Fibroblast of lung (primary cell): ENCODE measurements at places on chromosomes 5 and 9. TPM values are rescaled to one million over a fixed set of nuclear protein-coding genes. Genes with fewer than 3 reads are reported as not detected.

- no peaks in the 10 kb centered on the region for H3K27me3 ChIP-seq
- no peak for DNase-seq
- H3K4me1 ChIP-seq: no peaks in the 10 kb centered on the region
- no peak overlapping the region for H3K27ac ChIP-seq
- no peak overlapping the region for H3K4me3 ChIP-seq
- no peaks in the 10 kb centered on the region for H3K36me3 ChIP-seq
Measured at GRCh38 chr5:122863240-122863639, 17.8 kb downstream of the SNX24 start.

DNA sequence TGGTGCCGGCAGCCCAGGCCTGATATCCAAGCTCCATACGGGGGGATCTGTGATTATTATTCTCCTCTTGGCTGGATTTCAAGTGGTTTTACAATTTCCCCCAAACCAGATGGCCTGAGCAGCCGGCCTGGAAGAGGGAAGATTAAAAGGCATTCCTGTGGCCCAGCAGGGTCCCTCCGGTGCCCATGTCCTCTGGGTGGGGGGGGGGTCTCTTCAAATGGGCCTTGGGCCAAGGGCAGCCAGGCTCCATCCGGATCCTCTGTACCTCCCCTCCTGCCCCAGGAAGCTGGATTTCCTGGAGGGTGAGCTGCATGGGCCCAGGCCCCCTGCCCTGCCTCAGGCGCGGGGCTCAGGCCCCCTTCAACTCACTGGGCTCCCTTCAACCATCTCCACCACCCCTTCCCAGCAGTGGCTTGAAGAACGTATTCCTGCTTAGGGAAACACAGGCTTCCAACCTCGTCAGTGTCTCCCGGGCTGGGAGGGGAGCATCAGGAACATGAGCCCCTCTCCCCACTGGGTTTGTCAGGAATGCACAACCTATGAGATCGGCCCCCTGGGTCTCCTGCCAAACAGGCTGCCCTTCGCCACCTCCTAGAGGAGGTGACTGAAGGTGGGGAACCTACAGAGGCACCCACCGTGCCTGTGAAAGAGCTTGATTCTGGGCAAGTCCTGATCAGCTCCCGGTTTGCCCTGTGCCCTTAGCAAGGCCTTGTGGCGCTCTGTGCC is 62.9 kb upstream of the ORM1 start:
- no peak for DNase-seq
- no peak overlapping the region for H3K4me3 ChIP-seq
- H3K27me3 ChIP-seq: no peaks in the 10 kb centered on the region

The SSNA1 gene
- total RNA-seq: 56.3 and 58.3 TPM in 2 replicates

The IGIP gene
- 11.7 and 13.4 TPM in 2 replicates for total RNA-seq

The INPP5E gene
- 5.6 and 7.8 TPM in 2 replicates for total RNA-seq

GRCh38 chr9:72480921-72481320 is 40.5 kb upstream of the TMC1 start:
- H3K27me3 ChIP-seq: no peaks in the 10 kb centered on the region
- no peaks in the 10 kb centered on the region for H3K36me3 ChIP-seq
- peaks cover 6% of the 10 kb centered on the region for H3K4me1 ChIP-seq
- no peak overlapping the region for H3K27ac ChIP-seq
- H3K4me3 ChIP-seq: no peak overlapping the region
- DNase-seq: peak; percentile 75

DNA sequence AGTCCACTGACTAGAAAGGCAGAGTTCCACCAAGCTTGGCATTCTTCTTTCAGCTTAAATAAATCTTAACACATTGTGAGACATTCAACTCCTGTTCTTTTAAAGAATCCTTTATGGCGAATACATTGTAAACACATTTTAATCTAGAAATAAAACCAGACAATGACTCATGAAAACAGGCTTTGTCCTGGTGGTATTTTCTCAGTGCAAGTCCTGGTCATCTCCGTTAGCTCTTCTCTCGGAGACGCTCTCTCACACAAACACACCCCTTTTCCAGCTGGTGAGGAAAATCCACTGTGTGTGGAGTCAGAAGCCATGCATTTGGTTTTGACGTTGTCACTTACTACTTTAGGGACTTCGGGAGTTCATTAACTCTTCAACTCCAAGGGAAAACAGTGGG is 140.4 kb downstream of the AUH start:
- H3K4me3 ChIP-seq: no peak overlapping the region
- no peaks in the 10 kb centered on the region for H3K36me3 ChIP-seq
- H3K27ac ChIP-seq: no peak overlapping the region
- no peaks in the 10 kb centered on the region for H3K4me1 ChIP-seq
- no peaks in the 10 kb centered on the region for H3K27me3 ChIP-seq

The RNF183 gene
- not detected in 2 replicates for total RNA-seq

The NXNL2 gene
- 0.77 and 1.3 TPM in 2 replicates for total RNA-seq

GRCh38 chr9:131334629-131335367 is 45.3 kb downstream of the PLPP7 start:
- no peaks in the 10 kb centered on the region for H3K4me1 ChIP-seq
- H3K27me3 ChIP-seq: no peaks in the 10 kb centered on the region
- no peaks in the 10 kb centered on the region for H3K36me3 ChIP-seq
- peak; percentile 58 for DNase-seq

DNA sequence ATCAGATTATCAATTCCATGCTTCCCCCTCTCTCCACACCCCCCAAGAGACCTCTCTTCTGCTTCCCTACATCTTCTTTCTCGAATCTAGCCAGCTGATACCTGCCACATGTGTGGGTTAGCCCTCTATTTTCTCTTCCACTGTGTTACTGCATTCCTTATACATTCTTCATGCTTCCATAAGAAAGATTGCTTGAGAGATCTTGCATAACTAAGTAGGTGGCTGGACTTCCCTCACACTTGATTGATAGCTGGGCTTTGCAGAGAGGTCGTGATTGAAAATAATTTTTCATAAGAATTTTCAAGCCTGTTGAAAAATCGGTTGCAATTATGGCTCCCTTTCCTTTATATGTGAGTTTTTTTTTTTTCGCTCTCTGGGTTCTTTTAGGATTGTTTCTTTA is 33.0 kb upstream of the PANK3 start:
- no peaks in the 10 kb centered on the region for H3K4me1 ChIP-seq
- no peaks in the 10 kb centered on the region for H3K27me3 ChIP-seq
- H3K36me3 ChIP-seq: no peaks in the 10 kb centered on the region
- no peak overlapping the region for H3K4me3 ChIP-seq
- DNase-seq: no peak

DNA sequence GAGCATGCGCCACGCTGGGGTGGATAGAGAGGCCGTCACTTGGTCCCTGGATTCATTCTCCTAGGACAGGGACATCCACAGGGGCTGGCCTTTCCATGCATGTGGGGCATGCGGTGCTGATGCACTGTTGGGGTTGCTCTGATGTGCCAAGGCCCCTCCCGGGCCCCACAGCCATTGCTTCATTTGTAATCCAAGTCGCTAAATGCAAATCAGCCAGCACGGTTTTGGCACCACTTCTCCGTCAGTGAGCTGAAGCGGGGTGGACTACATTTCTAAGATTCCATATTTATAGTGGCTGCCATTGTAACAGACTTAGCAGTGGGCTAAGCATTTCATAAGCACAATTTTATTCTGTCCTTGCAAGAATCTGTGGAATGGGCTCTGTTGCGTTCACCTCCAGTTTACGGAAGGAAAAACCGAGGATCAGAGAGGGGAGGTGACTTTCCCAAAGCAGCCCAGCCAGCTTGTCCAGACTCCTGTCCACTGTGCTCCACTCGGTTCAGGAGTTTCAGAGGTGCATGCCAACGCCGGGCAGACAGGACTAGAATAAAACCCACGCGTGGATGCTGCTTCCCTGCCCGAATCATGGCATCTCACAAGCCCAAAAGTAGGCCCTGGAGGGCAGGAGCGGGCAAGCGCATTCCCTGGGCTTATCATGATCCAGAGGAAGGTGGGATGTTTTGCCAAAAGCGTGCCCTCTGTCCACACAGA is 102.6 kb upstream of the COL5A1 start:
- no peaks in the 10 kb centered on the region for H3K36me3 ChIP-seq
- DNase-seq: no peak
- H3K27ac ChIP-seq: no peak overlapping the region
- no peak overlapping the region for H3K4me3 ChIP-seq
- no peaks in the 10 kb centered on the region for H3K27me3 ChIP-seq

The SPINK4 gene
- total RNA-seq: not detected in 2 replicates

The IPO11 gene
- 23.6 and 28.2 TPM in 2 replicates for total RNA-seq

GRCh38 chr9:118252027-118252426 is 547.8 kb downstream of the TLR4 start:
- no peak overlapping the region for H3K4me3 ChIP-seq
- H3K27me3 ChIP-seq: no peaks in the 10 kb centered on the region
- H3K4me1 ChIP-seq: no peaks in the 10 kb centered on the region
- H3K36me3 ChIP-seq: no peaks in the 10 kb centered on the region
- H3K27ac ChIP-seq: no peak overlapping the region

DNA sequence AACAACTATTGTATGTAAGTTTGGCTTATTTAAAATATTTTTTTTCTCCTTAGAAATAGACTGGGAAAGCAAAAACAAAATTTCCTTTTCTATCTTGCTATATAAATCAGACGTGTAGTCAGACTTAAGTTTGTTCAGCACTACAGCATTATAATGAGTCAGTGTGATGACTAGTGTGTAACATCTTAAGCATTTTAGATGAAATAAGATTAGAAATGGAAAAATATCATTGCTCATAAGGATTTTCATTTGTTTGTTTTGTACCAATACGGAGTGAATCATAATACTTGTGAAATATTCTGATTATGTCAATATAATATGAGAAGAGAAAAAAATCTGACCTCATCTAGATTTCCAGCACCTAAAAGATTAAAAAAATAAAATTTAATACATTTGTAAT is 64.7 kb upstream of the RICTOR start:
- no peaks in the 10 kb centered on the region for H3K27me3 ChIP-seq
- H3K4me1 ChIP-seq: peaks cover 5% of the 10 kb centered on the region
- H3K4me3 ChIP-seq: no peak overlapping the region
- DNase-seq: peak; percentile 85
- no peak overlapping the region for H3K27ac ChIP-seq

GRCh38 chr9:85744480-85744879 is 2.7 kb upstream of the AGTPBP1 start:
- H3K27ac ChIP-seq: no peak overlapping the region
- H3K4me1 ChIP-seq: peaks cover 6% of the 10 kb centered on the region
- no peak for DNase-seq
- H3K27me3 ChIP-seq: peaks cover 2% of the 10 kb centered on the region
- H3K4me3 ChIP-seq: no peak overlapping the region
- H3K36me3 ChIP-seq: no peaks in the 10 kb centered on the region

DNA sequence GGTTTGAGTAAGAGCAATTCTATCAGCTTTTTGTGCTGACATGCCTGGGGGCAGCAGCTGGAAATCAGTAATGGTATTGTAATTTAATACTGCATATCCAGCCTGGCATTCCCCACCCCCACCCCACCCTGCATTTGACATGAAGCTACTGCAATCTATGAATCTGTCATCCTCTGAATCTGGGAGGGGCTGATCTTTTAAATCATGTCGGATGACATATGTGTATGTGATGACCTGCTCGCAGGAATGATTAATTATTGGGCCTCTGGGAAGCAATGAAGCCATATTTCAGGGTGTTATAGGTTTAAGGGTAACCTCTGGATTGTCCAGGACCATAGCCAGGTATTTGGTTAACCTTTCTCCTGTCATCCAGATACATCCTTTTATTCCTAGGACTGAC is 64.6 kb upstream of the RASGRF2 start:
- H3K4me3 ChIP-seq: no peak overlapping the region
- no peak overlapping the region for H3K27ac ChIP-seq
- no peaks in the 10 kb centered on the region for H3K27me3 ChIP-seq

GRCh38 chr5:32278406-32278805 is 34.3 kb downstream of the MTMR12 start:
- no peak overlapping the region for H3K27ac ChIP-seq
- peaks cover 3% of the 10 kb centered on the region for H3K36me3 ChIP-seq
- no peak overlapping the region for H3K4me3 ChIP-seq
- peaks cover 13% of the 10 kb centered on the region for H3K4me1 ChIP-seq
- peak; percentile 58 for DNase-seq
- H3K27me3 ChIP-seq: no peaks in the 10 kb centered on the region

GRCh38 chr9:134284273-134284672 is 42.0 kb upstream of the RXRA start:
- no peak overlapping the region for H3K27ac ChIP-seq
- no peaks in the 10 kb centered on the region for H3K36me3 ChIP-seq
- H3K4me1 ChIP-seq: no peaks in the 10 kb centered on the region
- no peak overlapping the region for H3K4me3 ChIP-seq
- peaks cover 2% of the 10 kb centered on the region for H3K27me3 ChIP-seq

DNA sequence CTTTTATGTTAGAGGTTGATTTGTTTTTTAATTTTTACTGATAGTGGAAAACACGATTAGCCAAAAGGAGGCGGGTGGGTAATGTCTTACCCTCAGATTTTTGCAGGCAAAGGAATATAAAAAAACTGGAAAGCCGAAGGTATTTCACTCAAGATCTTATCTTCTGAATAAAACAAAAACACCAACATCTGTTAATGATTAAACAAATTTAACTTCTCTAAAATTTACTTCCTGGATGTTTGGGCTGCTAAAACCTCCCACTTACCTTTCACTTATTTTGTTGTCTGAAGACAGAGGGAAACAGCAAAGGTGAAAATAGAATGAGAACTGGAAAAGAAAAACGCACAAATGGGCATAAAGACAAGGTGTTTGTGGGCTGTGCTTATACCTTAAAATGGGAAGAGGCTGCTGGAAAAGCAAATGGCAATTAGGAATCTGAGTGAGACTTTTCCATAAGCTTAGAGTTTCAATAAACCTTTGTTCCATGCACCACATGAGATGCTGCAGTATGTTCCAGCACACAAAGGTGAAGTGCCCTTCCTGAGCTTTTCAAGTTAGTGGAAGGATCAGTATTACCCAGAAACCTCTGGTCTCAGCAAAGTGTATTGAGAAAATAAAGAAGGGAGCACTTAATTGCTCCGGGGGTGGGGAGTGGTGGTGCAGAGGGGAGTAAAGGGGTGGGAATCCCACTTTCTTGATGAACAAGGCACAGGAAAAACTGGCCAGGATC is 298.3 kb downstream of the BNC2 start:
- H3K4me1 ChIP-seq: peaks cover 11% of the 10 kb centered on the region
- no peak for DNase-seq
- no peaks in the 10 kb centered on the region for H3K36me3 ChIP-seq

The AK3 gene
- total RNA-seq: 53.9 and 90.3 TPM in 2 replicates

The DNAI1 gene
- not detected in 2 replicates for total RNA-seq

DNA sequence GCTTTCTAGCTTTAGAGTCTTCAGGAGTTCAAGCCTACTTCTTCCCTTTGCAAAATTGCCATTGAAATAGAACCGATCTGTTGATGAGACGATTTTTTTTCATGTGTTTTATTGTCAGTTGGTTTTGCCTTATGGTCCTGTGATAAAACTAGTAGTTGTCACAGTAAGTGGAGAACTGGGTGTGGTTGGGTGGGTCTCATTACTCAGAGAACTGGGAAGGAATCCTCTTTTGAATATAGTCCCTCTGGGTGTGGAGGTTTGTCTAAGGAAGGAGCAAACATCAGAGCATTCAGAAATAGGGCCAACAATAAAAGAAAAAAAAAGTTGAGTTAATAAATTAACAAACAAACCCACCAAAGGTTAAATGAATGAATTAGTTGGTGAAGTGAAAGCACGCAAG is 69.0 kb downstream of the ALDH1A1 start:
- no peaks in the 10 kb centered on the region for H3K4me1 ChIP-seq
- no peak overlapping the region for H3K4me3 ChIP-seq
- no peaks in the 10 kb centered on the region for H3K36me3 ChIP-seq
- no peak for DNase-seq
